Inflammatory macrophage (primary cell): ENCODE measurements at places on chromosomes 4 and X.

- DNase-seq, result no peak
These were observed 36.9 kb downstream of the COQ2 start for GRCh38 chr4:83247415-83248357.

GRCh38 chr4:114782415-114783214, 184.0 kb downstream of the UGT8 start:
- DNase-seq, result no peak

- DNase-seq, result no peak
These were observed 9.3 kb downstream of the MXD4 start for GRCh38 chr4:2252530-2253091.

- no peak for DNase-seq
These were observed 2.1 kb upstream of the IL9R start for GRCh38 chrX:155995321-155995875.

DNA sequence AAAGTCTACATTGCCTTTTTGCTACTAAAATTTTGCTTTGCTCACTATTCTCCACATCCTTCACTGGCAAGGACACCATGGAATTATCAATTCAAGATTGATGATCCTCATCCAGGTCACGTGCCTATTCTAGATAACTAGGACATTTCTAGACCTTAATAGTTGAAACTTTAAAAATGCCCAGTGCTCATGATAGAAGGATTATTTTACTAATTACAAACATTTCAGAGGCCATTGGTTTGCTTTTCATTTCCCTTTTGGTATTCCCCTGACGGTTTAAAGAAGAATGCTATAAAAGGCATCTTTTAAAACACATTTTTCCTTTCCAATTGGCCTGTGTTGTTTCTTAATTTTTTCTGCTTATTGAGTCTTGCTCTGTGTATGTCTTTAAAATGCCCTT, 249.4 kb downstream of the NDST4 start:
- DNase-seq, result no peak

- no peak for DNase-seq
These were observed 39.8 kb downstream of the GRIA3 start for GRCh38 chrX:123223859-123224258.

GRCh38 chr4:120919358-120919757, 3.2 kb downstream of the PRDM5 start:
- no peak for DNase-seq

- no peak for DNase-seq
These were observed 1047.6 kb upstream of the PCDH10 start for GRCh38 chr4:132101526-132101925.
